CD4-positive, alpha-beta T cell (primary cell): ENCODE measurements at places on chromosomes 4 and X. TPM values are rescaled to one million over a fixed set of nuclear protein-coding genes. Genes with fewer than 3 reads are reported as not detected.

- DNase-seq, result no peak
Observed at GRCh38 chr4:92215476-92215875, 88.3 kb upstream of the GRID2 start.

GRCh38 chrX:23589496-23589895 is 77.8 kb upstream of the PRDX4 start:
- no peak for DNase-seq

- DNase-seq, result no peak
Observed at GRCh38 chr4:36064117-36064516, 180.2 kb downstream of the ARAP2 start.

- DNase-seq, result no peak
Observed at GRCh38 chr4:153095448-153096204, 108.6 kb upstream of the TRIM2 start.

The TEX13C gene
- not detected for total RNA-seq

The RRH gene
- not detected for total RNA-seq

The SPANXD gene
- not detected for total RNA-seq

The GAGE12C gene
- total RNA-seq, result not detected
